ENCODE measurements at places on chromosomes 1 and 21.

GRCh38 chr1:229716069-229716468 lies 90.0 kb downstream of the URB2 start:
- DNase-seq: no peak

DNA sequence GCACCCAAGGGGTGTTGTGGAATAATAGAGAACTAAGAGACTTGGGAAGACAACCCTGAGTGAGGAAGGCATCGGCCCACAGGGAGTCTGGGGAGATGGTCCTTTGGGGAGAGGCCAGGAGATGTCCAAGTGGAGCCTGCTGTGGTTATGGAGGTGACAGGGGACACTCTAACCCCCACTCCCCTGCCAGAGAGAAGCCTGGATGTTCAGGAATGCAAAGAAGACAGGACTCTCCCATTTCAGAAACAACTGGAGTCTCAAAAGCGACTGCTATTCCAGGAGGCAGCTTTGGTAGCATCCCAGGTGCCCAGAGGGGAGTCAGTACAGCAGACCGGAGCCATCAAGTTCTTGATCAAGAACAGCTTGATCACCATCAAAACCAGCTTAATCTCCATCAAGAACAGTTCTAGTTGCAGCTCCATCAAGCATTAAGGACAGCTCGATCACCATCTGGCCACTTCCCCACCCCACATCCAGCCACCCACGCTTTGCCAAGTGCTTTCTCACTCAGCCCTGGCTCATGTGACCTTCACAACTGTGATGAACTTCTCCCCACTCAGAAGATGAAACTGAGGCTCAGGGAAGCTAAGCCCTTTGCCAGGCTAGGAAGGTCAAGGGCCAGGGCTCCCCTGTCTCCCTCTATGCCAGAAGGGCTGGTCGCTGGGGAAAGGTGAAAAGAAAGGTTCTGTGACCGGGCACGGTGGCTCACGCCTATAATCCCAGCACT lies 743 bp downstream of the CD52 start:
- DNase-seq: no peak

GRCh38 chr1:175808573-175808972 lies 65.2 kb upstream of the TNR start:
- DNase-seq: no peak

DNA sequence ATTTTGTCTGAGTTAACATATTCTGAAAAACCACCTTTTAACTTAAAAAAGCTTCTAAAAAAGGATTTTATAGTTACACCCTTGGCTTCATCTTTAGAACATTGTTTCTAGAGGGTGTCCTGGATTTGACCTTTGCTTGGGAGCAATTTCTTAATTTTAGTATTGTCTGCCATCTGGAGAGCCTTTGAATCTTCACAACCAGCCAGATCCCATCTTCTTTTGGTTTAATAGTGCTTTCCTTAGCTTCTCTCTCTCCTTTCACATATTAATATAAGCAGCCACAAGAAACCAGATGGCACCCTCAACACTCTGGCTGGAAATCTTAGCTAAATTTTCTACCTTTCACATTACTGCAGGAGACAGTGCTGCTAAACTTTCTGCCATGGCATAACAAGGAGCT lies 76.5 kb upstream of the TSPAN2 start:
- no peak for DNase-seq

- no peak for DNase-seq
Observed at GRCh38 chr1:8439015-8439702, 121.2 kb downstream of the SLC45A1 start.

DNA sequence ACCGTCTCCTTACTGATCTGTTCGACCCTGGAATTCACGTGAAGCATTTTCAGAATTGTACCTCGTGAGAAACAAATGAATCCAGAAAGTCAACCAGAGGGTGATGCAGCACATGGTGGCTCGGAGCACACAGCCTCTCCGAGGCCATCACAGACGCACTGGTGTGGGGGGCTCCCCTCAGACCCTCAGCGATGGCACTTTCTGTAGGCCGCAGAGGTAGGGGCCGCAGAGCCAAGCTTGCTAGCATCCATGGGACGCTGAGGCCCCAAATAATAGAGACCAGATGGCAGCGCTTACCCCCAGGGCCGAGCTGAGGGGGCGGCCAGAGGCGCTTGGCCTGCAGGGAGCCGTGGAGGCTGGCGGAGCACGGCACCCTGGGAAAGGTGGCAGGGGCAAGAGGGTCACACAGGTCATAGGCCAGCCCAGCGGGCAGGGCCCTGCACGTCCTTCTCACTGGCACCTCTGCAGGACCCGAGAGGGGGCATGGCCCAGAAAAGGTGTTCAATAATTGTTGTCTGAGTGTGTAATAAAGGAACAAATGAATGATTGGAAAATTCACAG lies 28.1 kb upstream of the COL6A2 start:
- DNase-seq: no peak

GRCh38 chr1:115976062-115976920 lies at the start of gene SLC22A15:
TSS of gene SLC22A15 (plus strand) at chr1:115976513. CDS start at chr1:115976628, 115 bp downstream.
- peak; percentile 49 for DNase-seq

GRCh38 chr21:22842875-22843274 lies 1844.7 kb downstream of the NCAM2 start:
- no peak for DNase-seq

- DNase-seq: no peak
Observed at GRCh38 chr21:41406340-41406739, 19.7 kb upstream of the MX1 start.

DNA sequence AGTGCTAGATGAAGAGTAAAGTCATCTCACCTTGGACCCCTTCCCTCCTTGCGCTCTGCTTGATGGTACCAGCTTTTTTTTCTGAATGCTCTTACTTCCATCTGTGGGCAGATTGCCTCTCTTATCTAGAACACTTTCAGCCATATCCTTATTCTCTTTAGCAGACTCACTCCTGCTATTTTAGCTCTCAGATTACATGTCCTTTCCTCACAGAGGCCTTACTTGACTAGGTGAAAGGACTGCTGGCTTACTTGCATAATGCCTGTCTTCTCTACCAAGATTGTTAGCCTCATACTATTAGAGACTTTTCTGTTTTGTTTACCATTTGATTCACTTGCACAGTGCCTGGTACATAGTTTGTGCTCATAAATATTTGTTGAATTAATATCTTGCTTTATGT lies 9.3 kb downstream of the IFI44 start:
- no peak for DNase-seq

GRCh38 chr1:201708085-201708512 lies 120.9 kb upstream of the IPO9 start:
- DNase-seq: no peak

DNA sequence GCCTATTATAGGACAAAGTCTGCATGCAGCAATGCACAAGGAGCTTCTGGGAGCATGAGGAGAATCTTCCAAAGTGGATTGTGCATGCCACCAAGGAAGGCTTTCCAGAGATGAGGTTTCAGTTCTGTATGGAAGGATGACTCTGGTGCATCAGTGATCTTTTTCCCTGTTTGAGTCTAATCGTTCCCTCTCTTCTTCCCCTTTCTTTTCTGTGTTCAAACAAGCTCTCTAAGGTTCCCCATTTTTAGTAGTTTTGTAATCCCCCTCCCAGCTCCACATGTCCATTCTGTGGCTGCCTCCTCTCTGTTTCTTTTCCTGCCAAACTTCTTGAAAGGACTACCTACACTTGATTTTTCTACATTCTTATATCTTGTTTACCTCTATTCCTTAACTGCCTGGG lies 43.3 kb upstream of the USP25 start:
- DNase-seq: no peak

DNA sequence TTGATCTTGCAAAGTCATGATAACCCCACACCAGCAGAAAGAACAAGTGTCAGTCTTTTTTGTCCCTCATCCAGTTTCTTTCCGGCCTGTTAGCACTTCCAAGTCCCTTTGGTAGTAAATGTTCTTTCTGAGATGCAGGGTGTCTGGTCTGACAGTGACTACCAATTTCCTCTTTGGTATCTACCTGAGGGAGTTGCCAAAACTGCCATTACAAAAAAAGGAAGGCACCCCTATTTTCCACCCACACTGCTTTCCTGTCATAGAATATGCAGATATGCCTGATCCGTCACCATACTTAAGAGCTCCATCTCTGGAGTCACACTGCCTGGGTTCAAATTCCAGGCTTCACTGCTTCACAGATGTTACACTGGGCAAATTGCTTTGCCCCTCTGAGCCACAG lies 72.4 kb downstream of the ZNF281 start:
- DNase-seq: no peak

DNA sequence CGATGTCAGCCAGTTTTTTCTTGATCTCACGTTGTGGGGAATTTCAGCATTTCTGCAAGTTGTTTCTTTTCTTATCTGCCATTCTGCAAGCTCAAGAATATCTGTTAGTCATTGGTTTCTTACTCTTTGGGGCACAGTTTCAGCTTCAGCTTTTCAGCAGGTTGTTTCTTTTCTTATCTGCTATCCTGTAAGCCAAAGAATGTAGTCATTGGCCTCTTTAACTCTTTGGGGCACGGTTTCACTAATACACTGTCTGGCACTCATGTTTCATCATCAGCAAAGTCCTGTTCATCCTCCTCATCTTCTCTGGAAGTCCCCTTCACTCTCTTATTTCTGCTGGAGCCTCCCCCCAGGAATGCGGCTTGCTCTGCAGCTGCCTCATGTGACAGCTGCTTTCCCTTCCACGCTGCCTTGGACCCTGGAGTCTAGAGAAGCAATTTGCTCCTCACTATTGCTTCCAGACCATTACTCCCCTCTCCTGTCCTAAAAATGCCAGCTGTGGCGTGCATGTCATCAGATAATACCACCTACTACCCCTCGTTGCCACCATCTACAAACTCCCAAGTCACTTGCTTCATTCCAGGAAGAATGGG lies 67.0 kb upstream of the CACNA1E start:
- no peak for DNase-seq

- DNase-seq: peak; percentile 100
Observed at GRCh38 chr1:150281758-150282557, at the start of gene CIART. TSS of gene CIART (plus strand) at chr1:150282554. CDS start at chr1:150283268, 714 bp downstream.

- no peak for DNase-seq
Observed at GRCh38 chr1:17001760-17002523, 9.8 kb downstream of the ATP13A2 start.

- no peak for DNase-seq
Observed at GRCh38 chr1:88768816-88769215, 84.7 kb downstream of the PKN2 start.

GRCh38 chr1:196407358-196408051 lies 200.7 kb downstream of the KCNT2 start:
- DNase-seq: peak; percentile 16

GRCh38 chr1:8013399-8013798 lies 12.7 kb downstream of the ERRFI1 start:
- no peak for DNase-seq

GRCh38 chr1:208291923-208292711 lies 47.9 kb upstream of the PLXNA2 start:
- DNase-seq: no peak

DNA sequence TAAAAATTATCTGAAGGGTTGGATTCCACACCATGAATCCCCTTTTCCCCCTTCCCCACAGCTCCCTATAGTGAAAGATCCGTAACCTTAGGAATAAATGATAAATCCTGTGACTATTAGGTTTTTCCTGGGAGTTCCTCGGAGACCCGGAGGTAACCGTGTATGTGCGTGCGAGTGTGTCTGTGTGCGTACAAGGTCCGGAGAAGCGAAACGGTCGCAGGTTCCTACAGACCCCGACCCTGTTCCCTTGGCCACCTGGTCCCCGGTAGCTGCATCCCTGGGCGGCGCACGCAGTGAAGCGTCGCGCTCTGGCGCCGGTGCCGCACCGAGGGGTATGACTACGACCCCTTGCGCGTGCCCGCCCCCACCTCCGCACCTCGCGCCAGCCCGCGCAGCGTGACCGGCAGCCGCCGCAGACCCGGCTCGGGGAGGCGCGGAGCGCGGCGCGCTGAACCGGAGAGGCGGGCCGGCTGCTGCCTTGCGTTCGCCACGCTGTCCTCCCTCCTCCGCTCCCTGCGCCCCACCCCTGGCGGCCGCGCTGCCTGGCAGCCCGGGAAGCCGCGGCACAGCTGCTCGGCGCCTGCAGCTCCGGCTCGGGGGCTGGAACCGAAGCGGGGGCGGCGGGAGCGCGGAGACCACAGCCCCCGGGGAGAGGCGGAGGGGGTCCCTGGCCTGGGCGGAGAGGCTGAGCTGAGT lies at the start of gene AK5:
TSS of gene AK5 (plus strand) at position 529 of the 696 bp plus-strand sequence. CDS start 295 bp downstream, outside the sequence.
- no peak for DNase-seq

All from A172 (cell line).